ENCODE measurements at places on chromosomes 5 and 9. TPM values are rescaled to one million over a fixed set of nuclear protein-coding genes. Genes with fewer than 3 reads are reported as not detected.

- no peak overlapping the region for H3K4me3 ChIP-seq
- H3K4me1 ChIP-seq, result peaks cover 5% of the 10 kb centered on the region
- peak; percentile 85 for DNase-seq
- no peaks in the 10 kb centered on the region for H3K36me3 ChIP-seq
- H3K27me3 ChIP-seq, result no peaks in the 10 kb centered on the region
- H3K27ac ChIP-seq, result no peak overlapping the region
Measured at GRCh38 chr9:99266255-99267023, 44.4 kb downstream of the SEC61B start.

DNA sequence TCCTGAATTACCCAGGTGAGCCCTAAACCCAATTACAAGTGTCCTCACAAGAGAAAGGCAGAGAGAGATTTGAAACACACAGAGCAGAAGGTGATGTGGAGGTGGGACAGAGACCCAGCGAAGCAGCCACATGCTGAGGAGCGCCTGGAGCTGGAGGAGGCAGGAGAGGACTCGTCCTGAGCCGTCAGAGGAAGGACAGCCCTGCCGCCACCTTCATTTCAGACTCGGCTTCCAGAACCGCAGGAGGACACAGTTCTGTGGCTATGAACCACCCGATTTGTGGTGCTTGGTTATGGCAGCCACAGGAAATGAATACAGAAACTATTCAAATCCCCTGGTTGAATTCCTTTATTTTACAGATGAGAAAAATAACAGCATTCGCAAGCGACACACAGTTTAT is 16.4 kb upstream of the FBP1 start:
- DNase-seq, result no peak
- no peaks in the 10 kb centered on the region for H3K4me1 ChIP-seq
- no peaks in the 10 kb centered on the region for H3K27me3 ChIP-seq
- H3K36me3 ChIP-seq, result no peaks in the 10 kb centered on the region

GRCh38 chr9:87662808-87663528 is 63.0 kb upstream of the CTSL start:
- H3K27me3 ChIP-seq, result no peaks in the 10 kb centered on the region
- peaks cover 20% of the 10 kb centered on the region for H3K36me3 ChIP-seq
- DNase-seq, result peak; percentile 91
- no peak overlapping the region for H3K4me3 ChIP-seq

GRCh38 chr5:10825897-10826644 is 65.0 kb upstream of the DAP start:
- H3K36me3 ChIP-seq, result no peaks in the 10 kb centered on the region
- no peak overlapping the region for H3K27ac ChIP-seq
- no peak for DNase-seq
- H3K4me1 ChIP-seq, result no peaks in the 10 kb centered on the region
- H3K27me3 ChIP-seq, result no peaks in the 10 kb centered on the region

DNA sequence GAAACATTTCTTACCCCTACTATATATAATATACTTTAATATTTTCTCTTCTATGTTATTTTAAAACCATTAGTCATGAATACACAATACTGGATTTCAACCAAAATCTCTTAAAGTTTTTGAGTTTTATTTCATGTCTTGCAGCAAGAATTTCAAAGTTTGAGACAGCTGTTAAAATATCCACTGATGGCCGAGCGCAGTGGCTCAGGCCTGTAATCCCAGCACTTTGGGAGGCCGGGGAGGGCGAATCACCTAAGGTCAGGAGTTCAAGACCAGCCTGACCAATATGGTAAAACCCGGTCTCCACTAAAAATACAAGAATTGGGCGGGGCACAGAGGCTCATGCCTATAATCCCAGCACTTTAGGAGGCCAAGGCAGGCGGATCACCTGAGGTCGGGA is 59.7 kb upstream of the DAPK1 start:
- no peak overlapping the region for H3K4me3 ChIP-seq
- H3K4me1 ChIP-seq, result no peaks in the 10 kb centered on the region
- no peaks in the 10 kb centered on the region for H3K36me3 ChIP-seq
- H3K27me3 ChIP-seq, result no peaks in the 10 kb centered on the region
- no peak overlapping the region for H3K27ac ChIP-seq

The ISL1 gene
- not detected for total RNA-seq

The FOXD4L5 gene
- total RNA-seq, result 0.09 TPM

The OR13D1 gene
- not detected for total RNA-seq

All from kidney (tissue), 22 donors.